ENCODE measurements at places on chromosomes 2 and 18.

DNA sequence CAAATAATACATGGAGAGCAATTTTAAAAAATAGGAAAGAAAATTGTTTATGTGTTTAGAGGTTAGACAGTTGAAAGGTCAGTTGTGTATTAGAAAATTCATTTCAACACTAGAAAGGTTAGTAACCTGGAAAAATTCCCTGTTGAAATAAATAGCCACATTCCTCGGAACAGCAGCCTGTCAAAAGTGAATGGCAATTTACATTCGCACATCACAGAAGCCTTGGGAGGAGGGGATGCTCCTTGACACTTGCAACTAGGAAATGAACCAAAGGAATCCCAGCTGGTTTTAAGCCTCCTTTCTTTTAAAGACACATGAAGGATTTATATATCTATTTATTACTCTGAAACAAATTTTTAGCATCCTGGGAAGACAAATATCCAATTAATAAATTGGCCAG lies 653.5 kb upstream of the LRRTM4 start:
- no peak for DNase-seq

DNA sequence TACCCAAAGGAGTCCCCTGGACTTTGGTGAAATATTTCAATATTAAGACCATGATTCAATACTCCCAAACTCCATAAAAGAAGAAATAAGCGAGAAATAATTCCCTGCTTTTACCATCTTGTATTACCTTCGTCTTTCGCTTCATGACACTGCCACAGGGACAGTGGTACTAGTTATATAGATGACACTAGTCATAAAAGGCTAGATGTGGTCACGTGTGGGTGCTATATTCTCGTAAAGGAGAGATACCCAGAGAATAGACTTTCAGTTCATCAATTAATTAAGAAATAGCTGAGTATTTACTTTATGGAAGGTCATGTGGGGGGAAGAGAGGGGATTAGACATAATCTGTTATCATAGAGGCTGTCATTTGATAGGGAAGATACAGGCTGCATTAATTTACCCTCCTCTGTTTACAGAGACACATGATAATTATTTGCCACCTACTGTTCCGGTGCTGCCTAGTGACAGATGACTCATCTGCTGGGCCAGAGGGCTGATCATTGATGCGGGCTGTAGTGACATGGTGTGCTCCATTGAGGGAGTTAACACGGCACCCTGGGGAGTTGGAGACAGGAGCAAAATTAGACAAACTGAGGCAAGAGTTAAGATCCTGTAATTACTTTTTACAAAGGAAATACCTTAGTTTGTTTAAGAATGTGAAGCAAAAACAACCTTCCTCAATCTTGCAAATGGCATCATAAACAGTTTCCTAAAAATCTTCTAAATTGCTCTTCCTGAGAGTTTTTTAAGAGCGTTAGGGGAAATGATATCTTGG lies 78.2 kb upstream of the ITGB6 start:
- no peak for DNase-seq

GRCh38 chr18:59360381-59360780 lies 1.3 kb upstream of the LMAN1 start:
- DNase-seq, result no peak

DNA sequence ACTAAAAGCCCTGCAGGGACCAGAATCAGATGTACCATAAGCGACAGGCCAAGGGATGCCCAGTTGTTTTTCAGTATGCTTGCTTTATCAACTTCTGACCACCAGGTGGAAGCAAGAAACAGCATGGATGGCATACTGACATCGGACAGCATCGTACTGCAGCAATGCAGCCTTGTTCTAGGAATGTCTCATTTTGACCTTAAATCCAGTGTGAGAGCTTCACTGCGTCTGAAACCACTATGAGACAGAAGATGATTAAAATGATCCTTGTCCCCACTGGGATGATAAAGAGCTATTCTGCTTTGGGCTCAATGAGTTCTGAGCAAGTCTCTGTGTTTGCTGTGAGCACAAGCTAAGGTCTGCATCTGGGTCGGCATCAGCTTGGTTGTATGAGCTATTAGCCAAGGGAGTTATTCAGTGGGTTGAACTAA lies 54.3 kb downstream of the CDK15 start:
- peak; percentile 63 for DNase-seq

GRCh38 chr2:112048887-112049286 lies 6.2 kb upstream of the TMEM87B start:
- DNase-seq, result peak; percentile 68

DNA sequence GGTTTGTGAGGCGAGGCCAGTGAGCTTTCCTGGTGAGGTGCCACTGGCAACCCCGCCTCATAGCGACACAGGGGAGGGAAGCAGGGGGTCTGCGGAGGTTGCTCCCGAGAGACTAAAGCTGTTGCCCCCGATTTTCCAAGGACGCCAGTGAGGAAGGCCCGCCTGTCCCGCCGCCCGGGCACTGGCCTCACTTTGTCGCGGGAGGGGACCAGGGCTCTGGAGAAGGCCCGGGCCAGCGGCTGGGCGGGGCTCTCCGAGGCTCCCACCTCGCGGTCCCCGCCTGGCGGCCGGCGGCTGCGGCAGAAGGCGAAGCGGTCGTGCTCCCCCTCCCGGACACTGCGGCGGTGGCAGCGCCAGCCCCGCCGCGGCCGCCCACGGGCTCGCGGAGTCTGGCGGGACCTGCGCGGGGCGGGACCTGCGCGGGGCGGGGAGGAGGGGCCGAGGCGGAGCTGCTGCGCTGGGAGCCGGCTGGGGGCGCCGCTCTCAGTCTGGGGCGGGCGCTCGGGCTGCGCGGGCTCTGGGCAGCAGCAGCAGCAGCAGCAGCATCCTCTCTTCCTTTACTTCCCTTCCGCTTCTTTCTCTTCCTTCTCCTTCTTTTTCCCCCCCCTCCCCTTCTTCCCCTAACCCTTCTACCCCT lies at the start of gene MAP2:
Gene MAP2, plus strand, starts transcription at position 486 of the 637 bp plus-strand sequence. CDS start 229,124 bp downstream, outside the sequence.
- peak; percentile 74 for DNase-seq

GRCh38 chr2:209425471-209426071 lies 1.7 kb downstream of the MAP2 start:
- DNase-seq, result no peak

DNA sequence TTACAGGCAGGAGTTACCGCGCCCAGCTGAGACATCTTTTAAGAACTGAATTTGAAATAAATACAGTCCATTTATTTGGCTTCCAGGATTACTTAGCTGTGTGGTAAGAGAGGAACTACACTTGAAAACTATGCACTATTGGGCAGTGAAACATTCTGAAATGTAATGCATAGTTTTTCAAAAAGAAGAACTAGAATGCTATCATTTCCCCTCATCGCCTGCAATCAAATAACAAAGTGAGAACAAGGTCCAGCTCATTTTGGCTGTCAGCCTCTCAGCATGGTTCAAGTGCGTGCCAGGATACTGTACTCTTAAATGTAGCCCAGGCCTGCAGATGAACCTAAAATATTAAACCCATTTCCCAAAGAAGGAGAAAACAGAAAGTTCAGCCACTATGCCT lies 76.6 kb upstream of the ARL5A start:
- DNase-seq, result no peak

- no peak for DNase-seq
Measured at GRCh38 chr2:39362595-39362994, 74.5 kb downstream of the MAP4K3 start.

DNA sequence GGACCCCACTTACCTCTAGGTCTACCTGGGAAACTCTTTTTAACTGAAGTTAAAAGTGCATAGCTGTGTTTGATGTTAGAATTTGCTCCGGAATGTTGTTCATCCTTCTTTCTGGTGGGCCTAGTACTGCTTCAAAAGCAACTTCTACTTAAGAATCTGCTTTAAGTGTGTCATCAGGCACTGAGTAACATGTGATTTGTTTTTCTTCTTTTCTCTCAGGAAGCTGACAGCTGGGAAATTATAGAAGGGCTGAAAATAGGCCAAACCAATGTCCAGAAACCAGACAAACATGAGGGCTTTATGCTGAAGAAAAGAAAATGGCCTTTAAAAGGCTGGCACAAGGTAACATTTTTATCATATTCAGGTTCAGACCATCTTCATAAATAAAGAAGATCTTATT lies 122.9 kb downstream of the PRKRA start:
- no peak for DNase-seq

- DNase-seq, result no peak
Measured at GRCh38 chr2:218003281-218003944, 618 bp upstream of the TNS1 start.

GRCh38 chr18:61662726-61663125 lies 230.1 kb downstream of the RNF152 start:
- no peak for DNase-seq

- no peak for DNase-seq
Measured at GRCh38 chr2:39516347-39517101, 79.4 kb upstream of the MAP4K3 start.
